Activated naive CD4-positive, alpha-beta T cell treated with anti-CD3 and anti-CD28 coated beads for 36 hours (primary cell): ENCODE measurements at places on chromosomes 5 and 9.

GRCh38 chr9:21395778-21396717, 10.8 kb upstream of the IFNA2 start:
- DNase-seq, result peak; percentile 64

DNA sequence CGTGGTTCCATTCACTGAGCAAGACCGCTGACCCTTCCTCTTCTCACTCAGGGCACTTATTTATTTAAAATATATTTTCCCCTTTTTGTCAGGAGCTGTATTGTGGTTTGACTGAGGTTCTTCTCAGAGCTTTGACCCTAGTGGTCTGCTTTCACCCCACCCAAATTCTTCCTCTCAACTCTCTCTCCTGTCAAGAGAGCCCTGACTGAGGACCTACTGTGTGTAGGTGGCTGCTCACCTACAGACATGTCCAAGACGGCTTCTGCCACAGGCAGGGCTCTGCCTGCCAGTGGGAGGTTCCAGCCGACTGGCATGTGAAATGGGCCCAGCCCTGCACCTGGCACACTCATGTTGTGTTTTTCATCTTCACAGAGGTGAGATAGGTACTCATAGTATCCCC, 5.2 kb downstream of the DCANP1 start:
- no peak for DNase-seq

GRCh38 chr5:116088062-116088461, 3.2 kb downstream of the COMMD10 start:
- no peak for DNase-seq

GRCh38 chr9:129283291-129283691, 105.2 kb upstream of the IER5L start:
- DNase-seq, result peak; percentile 0

GRCh38 chr9:80251778-80252177, 680.0 kb downstream of the TLE4 start:
- no peak for DNase-seq

DNA sequence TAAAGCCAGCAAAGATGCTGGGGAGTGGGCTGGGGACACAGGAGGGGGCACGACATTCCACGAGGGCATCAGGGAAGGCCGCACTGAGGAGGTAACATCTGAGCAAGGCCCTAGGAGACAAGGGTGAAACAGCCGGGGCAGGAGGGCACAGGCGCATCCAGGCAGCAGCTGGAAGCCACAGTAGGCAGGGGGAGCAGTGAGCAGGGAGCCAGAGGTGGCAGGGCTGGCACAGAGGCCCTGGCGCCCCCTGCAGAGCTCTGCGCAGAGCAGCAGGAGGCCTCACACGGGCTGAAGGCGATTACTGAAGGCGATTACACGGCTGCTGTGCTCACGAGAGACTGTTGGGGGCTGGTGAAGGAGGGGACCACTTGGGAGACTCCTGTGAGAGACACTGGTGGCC, 15.4 kb downstream of the LMAN2 start:
- DNase-seq, result peak; percentile 55

GRCh38 chr5:103283120-103283519, 24.6 kb downstream of the MACIR start:
- DNase-seq, result no peak

- no peak for DNase-seq
Observed at GRCh38 chr9:33289936-33290246, 425 bp upstream of the NFX1 start.

- DNase-seq, result peak; percentile 85
Observed at GRCh38 chr9:123339666-123340510, 16.1 kb upstream of the CRB2 start.

- DNase-seq, result no peak
Observed at GRCh38 chr5:178218827-178219226, 13.8 kb downstream of the PHYKPL start.

DNA sequence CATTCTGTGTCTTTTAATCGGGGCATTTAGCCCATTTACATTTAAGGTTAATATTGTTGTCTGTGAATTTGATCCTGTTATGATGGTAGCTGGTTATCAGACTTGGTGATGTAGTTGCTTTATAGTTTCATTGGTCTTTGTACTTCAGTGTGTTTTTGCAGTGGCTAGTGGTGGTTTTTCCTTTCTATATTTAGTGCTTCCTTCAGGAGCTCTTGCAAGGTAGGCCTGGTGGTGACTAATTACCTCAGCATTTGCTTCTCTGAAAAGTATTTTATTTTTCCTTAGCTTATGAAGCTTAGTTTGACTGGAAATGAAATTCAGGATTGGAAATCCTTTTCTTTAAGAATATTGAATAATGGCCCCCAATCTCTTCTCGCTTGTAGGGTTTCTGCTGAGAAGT, 156.9 kb downstream of the CNTLN start:
- DNase-seq, result no peak

- no peak for DNase-seq
Observed at GRCh38 chr5:108659531-108659930, 88.2 kb upstream of the FER start.

DNA sequence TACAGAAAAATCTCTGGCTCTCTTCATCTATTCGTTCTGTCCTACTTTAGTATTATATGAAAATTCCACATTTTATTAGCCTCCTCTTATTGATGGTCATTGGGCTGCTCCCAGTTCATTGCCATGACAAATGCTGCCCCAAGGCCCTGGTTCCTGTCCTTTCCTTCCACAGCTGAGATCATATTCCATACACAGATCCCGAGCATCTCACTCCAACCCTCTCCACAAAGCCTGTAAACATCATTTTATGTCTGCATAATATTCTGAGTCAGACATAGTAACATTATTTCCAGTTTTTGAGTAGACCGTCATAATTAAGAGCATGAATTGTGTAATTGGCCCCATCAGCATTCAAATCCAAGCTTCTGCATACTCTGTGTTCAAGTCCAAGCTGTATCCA, 86.3 kb downstream of the MVB12B start:
- no peak for DNase-seq

DNA sequence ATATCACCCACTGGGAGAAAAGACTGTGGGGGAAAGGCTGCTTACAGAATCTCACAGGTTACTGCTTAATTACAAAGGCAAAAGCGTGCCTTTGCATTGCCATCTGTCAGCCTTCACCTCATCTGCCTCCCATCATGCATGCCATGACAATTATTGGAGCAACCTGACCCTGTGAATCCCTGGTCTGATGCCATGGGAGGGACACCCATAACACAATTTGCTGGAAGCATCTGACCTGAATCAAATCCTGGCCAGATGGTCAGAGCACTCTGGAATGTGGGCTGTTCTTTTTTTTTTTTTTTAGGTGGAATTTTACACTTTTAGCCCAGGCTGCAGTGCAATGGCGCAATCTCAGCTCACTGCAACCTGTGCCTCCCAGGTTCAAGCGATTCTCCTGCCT, 11.6 kb upstream of the RETREG1 start:
- DNase-seq, result no peak

GRCh38 chr9:88828018-88828417, 163.2 kb upstream of the S1PR3 start:
- DNase-seq, result no peak

- DNase-seq, result no peak
Observed at GRCh38 chr9:124003636-124004349, 7.8 kb upstream of the LHX2 start.

GRCh38 chr5:68554571-68555279, 339.2 kb downstream of the PIK3R1 start:
- DNase-seq, result no peak

DNA sequence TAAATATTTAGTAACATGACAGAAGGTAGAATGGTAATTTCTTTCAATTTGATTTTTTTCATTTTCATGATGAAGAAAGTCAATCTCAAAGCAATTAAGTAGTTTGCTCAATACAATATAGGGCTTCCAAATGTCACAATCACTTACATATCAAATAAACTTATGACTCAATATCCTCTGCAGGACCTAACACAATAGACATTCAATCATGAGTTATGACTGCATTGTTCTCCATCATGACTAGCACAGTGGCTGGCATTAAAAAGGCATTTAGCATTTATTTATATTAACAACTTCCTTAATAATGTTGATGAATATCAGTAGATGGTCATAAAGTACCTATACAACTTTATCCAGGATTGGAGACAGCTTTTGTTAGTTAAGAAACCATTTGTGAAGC, 1499.6 kb downstream of the EFNA5 start:
- DNase-seq, result no peak

GRCh38 chr5:77103457-77103856, 16.4 kb upstream of the ZBED3 start:
- DNase-seq, result no peak

DNA sequence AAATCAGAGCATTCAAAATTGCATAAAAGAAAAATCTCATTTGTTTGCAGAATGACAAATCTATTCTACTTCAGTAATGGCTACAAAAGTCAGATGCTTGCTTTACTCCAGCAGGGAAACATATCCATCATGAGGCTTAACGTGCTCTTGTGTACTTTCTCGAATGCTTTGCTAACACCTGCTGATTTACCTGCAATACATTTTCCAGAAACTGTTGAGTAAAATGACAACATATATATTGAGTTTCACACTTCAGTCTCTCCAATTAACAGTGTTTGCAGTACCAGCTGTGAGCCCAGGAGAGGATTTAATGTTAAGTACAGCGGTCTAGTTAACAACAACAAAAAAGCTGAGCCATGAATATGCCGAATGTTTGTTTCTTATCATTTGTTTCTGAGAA, 391.5 kb upstream of the SMC2 start:
- no peak for DNase-seq

DNA sequence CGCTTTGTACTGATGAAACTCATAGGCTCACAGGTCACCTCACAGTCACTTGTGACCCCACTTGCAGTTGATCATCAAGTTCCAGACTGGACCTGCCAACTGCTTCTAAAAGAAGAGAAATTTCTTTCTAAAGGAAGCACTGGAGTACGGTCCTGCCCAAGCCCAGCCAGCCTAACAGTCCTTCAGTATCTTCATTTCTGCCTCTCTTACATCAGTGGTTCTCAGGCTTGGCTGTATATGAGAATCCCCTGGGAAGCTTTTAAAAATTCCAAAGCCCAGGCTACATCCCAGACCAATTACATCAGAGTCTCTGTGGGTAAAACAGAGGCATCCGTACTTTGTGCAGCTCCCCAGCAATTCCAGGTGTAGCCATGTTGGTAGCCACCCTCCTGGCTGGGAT, 282.1 kb downstream of the NFIB start:
- no peak for DNase-seq
